ENCODE measurements at places on chromosomes 5 and 9.
A peak's percentile ranks its signal among the peaks of the same experiment; 100 is the strongest.

DNA sequence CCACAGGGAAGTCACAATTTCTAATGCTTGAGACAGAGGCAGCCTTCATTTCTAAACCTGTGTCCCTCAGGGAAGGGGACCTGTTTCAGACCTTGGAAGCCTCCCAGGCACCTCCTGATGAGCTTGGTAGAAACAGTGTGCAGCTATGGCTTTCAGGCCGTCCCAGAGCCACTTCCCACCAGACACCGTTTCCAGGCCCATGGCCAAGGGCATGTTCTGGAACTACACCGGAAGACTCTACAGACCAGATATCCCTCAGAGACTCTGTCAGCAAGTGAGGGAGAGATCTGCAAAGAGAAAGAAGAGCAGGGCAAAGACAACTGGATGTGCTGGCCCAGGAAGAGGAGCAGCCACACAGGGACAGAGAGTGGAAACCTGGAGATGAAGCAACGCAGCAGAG lies 82.2 kb upstream of the HSPA9 start:
- DNase-seq, result no peak

DNA sequence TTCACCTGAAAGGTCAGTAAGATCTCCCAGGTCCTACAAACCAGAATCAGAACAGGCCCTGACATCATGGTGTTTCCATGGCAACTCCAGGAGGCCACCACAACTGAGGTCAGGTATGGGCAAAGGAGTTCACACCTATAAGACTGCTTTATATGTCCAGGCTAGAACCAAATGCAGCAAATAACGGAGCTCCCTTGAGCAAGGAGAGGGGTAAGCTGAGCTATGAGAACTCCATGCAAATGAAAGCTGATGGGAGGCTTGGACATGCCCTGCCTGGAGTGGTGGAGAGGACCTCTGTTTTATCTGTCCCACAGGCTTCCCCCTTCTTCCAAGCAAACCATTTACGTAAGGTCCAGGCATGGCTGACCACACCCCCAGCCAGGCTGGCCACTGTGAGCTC lies 207.7 kb downstream of the SPOCK1 start:
- no peak for DNase-seq

- DNase-seq, result peak; percentile 71
These were observed 4.5 kb upstream of the PALM2AKAP2 start for GRCh38 chr9:109775516-109775915.

GRCh38 chr9:133825555-133826218 lies 87.5 kb upstream of the SARDH start:
- DNase-seq, result peak; percentile 64
